ENCODE measurements at places on chromosomes 7 and 10.

- no peaks in the 10 kb centered on the region for H3K27me3 ChIP-seq
- DNase-seq = no peak
- H3K36me3 ChIP-seq = no peaks in the 10 kb centered on the region
- H3K4me1 ChIP-seq = no peaks in the 10 kb centered on the region
- H3K4me3 ChIP-seq = no peak overlapping the region
These were observed 63.6 kb upstream of the FZD8 start for GRCh38 chr10:35705671-35706070.

- no peaks in the 10 kb centered on the region for H3K36me3 ChIP-seq
- H3K27ac ChIP-seq = no peak overlapping the region
- no peak for DNase-seq
- no peaks in the 10 kb centered on the region for H3K27me3 ChIP-seq
These were observed 39.5 kb downstream of the EBF3 start for GRCh38 chr10:129924375-129925085.

DNA sequence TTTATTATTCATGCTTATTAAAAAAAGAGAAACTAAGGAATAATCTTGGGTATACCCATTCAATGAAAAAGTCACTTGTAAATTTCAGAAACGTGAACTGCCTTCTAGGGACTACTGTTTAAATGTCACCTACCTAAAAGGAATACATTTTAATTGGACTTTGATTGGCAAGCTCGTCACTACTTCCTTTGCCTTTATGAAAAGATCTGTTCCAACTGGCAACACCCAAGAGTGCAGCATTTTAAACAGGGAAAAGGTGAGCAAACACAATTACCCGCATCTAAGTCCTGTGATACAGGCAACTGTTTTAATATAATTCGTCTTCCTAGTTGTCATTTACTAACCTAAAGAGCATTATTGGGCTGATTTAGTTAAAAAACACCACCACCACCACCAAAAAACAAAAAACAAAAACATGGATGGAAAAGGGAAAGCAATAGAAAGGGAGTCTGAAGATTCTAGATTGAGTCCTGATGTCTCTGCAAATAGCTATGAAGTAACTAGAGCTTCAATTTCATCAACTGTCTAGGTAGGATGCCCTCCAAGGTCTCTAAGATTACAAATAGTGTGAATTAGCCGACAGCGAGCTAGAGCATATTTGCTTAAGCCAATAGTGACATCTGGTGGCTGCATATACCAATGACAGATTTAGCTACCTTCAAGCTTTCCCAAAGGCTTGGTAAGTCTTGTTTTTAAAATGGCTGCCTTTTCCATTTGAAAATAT lies 33.8 kb upstream of the ICA1 start:
- no peaks in the 10 kb centered on the region for H3K27me3 ChIP-seq
- no peaks in the 10 kb centered on the region for H3K4me1 ChIP-seq
- no peak overlapping the region for H3K4me3 ChIP-seq
- no peaks in the 10 kb centered on the region for H3K36me3 ChIP-seq
- DNase-seq = peak; percentile 58

GRCh38 chr7:1725766-1726630 lies 55.9 kb downstream of the ELFN1 start:
- H3K4me3 ChIP-seq = no peak overlapping the region
- DNase-seq = no peak
- no peaks in the 10 kb centered on the region for H3K27me3 ChIP-seq
- no peak overlapping the region for H3K27ac ChIP-seq

GRCh38 chr7:87316846-87317552 lies 28.5 kb upstream of the CROT start:
- H3K27ac ChIP-seq = no peak overlapping the region
- no peak for DNase-seq
- no peak overlapping the region for H3K4me3 ChIP-seq

DNA sequence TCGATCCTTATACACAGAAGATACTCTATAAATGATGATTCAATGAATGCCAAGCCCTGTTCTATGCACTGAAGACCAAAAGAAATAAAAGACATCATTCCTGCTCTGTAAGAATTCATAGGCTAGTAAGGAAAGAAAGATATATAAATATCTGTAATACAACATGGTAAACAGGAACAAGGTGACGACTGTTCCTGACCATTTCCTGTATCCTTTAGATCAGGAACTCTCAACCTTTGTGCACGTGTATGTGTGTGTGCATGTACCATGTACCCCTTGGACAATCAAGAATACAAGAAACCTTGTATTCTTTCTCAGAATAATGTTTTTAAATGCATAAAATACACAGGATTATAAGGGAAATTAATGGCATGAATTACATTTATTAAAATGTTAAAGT lies 7.3 kb upstream of the HK1 start:
- H3K36me3 ChIP-seq = peaks cover 9% of the 10 kb centered on the region
- H3K4me3 ChIP-seq = no peak overlapping the region
- H3K27me3 ChIP-seq = no peaks in the 10 kb centered on the region

DNA sequence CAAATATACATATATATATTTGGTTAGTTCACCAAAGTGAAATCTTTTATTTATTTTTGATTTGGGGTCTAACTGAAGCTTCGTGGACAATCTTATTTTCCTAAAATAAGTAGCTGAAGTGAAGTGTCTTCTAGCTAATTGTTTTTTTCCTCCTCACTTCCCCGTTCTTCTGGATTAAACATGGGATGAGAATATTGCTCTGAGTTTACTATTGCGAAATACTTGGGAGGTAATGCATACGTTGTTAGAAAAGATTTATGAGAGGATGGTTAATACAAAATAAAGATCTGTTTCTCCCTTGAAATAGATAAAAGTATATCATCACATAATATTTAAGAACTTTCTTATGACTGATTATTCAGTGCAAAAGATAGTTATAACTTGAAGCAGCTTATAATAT lies 228.3 kb upstream of the TPK1 start:
- no peak overlapping the region for H3K4me3 ChIP-seq
- H3K4me1 ChIP-seq = no peaks in the 10 kb centered on the region
- H3K27ac ChIP-seq = no peak overlapping the region
- H3K27me3 ChIP-seq = no peaks in the 10 kb centered on the region

GRCh38 chr10:78321000-78321399 lies 287.3 kb downstream of the RPS24 start:
- H3K27me3 ChIP-seq = no peaks in the 10 kb centered on the region
- H3K27ac ChIP-seq = no peak overlapping the region
- no peaks in the 10 kb centered on the region for H3K4me1 ChIP-seq

DNA sequence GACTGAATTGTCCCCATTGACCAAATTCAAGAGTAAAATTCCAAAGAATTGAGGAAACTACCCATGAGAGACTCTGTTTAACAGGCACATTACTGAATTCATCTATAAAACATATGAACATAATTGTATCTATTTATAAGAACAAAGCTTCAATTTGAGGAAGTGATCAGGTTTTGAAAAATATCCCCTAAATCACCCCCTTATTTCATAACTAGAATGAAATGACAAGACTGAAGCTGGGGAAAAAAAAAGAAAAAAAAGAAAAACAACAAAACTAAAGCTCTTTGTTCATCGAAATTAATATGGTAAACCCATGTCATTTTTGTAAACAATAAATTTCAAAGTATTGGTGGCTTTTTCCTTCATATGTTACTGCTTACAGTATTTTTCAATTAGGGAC lies 184.9 kb upstream of the SEMA3A start:
- H3K27me3 ChIP-seq = no peaks in the 10 kb centered on the region
- no peak overlapping the region for H3K4me3 ChIP-seq
- no peaks in the 10 kb centered on the region for H3K36me3 ChIP-seq
- no peak overlapping the region for H3K27ac ChIP-seq
- H3K4me1 ChIP-seq = no peaks in the 10 kb centered on the region

DNA sequence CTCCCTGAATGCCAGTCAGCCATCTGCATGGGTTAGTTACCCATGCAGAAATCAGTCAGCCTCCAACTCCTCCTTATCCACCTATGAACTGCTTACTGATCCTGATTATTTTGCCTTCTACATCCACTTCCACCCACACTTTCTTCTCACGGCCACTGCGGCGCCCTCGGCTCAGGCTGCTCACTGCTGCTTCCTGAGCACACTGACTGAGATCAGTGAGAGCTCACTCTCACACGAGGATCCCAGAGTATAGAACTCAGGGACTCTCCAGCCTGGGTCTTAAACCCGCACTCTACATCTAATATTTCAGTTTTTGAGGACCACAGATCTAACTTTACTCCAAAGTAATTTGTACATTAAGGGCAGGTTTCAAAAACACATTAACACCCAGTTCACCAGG lies 64.4 kb downstream of the GRB10 start:
- no peak overlapping the region for H3K4me3 ChIP-seq
- no peaks in the 10 kb centered on the region for H3K27me3 ChIP-seq
- H3K4me1 ChIP-seq = no peaks in the 10 kb centered on the region
- no peak for DNase-seq
- no peak overlapping the region for H3K27ac ChIP-seq
- H3K36me3 ChIP-seq = no peaks in the 10 kb centered on the region

DNA sequence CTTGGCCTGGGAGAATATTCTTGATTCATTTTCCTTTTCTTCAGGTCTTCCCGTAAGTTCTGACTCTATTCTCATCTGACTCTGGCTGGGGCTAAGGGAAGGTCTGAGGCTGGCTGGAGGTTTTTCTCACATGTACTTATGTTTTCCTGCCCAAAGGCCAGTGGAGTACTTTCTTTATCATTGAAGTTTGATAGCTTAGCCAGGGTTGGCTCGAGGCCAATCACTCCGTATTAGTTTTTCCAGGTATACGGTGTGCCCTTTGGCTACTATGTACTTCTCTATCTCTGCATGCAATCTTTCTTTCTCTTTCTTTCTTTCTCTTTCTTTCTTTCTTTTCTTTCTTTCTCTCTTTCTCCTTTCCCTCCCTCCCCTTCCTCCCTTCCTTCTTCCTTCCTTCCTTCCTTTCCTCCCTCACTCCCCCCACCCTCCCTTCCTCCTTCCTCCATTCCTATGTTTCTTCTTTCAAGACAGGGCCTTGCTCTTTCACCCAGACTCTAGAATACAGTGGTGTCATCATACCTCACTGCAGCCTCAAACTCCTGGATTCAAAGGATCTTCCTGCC lies 26.8 kb upstream of the VKORC1L1 start:
- H3K36me3 ChIP-seq = no peaks in the 10 kb centered on the region
- no peaks in the 10 kb centered on the region for H3K27me3 ChIP-seq
- no peak overlapping the region for H3K4me3 ChIP-seq
- H3K4me1 ChIP-seq = no peaks in the 10 kb centered on the region
- no peak overlapping the region for H3K27ac ChIP-seq

- H3K27ac ChIP-seq = no peak overlapping the region
- H3K36me3 ChIP-seq = no peaks in the 10 kb centered on the region
- DNase-seq = no peak
- H3K4me1 ChIP-seq = no peaks in the 10 kb centered on the region
- no peak overlapping the region for H3K4me3 ChIP-seq
These were observed 104.6 kb downstream of the WDR37 start for GRCh38 chr10:1160561-1161314.

GRCh38 chr10:16656895-16657294 lies 135.2 kb upstream of the C1QL3 start:
- no peaks in the 10 kb centered on the region for H3K27me3 ChIP-seq
- no peak overlapping the region for H3K4me3 ChIP-seq
- no peaks in the 10 kb centered on the region for H3K36me3 ChIP-seq

- DNase-seq = peak; percentile 24
- H3K4me1 ChIP-seq = peaks cover 20% of the 10 kb centered on the region
- peaks cover 13% of the 10 kb centered on the region for H3K27me3 ChIP-seq
These were observed at the start of gene KCNH2 for GRCh38 chr7:150978126-150978789. TSS of gene KCNH2 (minus strand) at chr7:150978321. CDS start at chr7:150977913, 408 bp downstream.

- peaks cover 3% of the 10 kb centered on the region for H3K27me3 ChIP-seq
- DNase-seq = no peak
- H3K27ac ChIP-seq = no peak overlapping the region
- H3K36me3 ChIP-seq = no peaks in the 10 kb centered on the region
- no peak overlapping the region for H3K4me3 ChIP-seq
These were observed 131.5 kb upstream of the PFKP start for GRCh38 chr10:2935647-2936386.

GRCh38 chr7:39623047-39623731 lies at the start of gene RALA:
TSS of gene RALA (plus strand) at chr7:39623572. CDS start at chr7:39686668, 63,096 bp downstream.
- DNase-seq = peak; percentile 78
- peak within 1 kb of the TSS; percentile 77 for H3K4me3 ChIP-seq
- peaks cover 26% of the 10 kb centered on the region for H3K4me1 ChIP-seq
- no peaks in the 10 kb centered on the region for H3K27me3 ChIP-seq
- H3K36me3 ChIP-seq = peaks cover 3% of the 10 kb centered on the region

- no peaks in the 10 kb centered on the region for H3K36me3 ChIP-seq
- DNase-seq = no peak
- H3K27me3 ChIP-seq = no peaks in the 10 kb centered on the region
- H3K4me3 ChIP-seq = no peak overlapping the region
- H3K4me1 ChIP-seq = no peaks in the 10 kb centered on the region
These were observed 203.9 kb upstream of the PLPP4 start for GRCh38 chr10:120253131-120253530.

DNA sequence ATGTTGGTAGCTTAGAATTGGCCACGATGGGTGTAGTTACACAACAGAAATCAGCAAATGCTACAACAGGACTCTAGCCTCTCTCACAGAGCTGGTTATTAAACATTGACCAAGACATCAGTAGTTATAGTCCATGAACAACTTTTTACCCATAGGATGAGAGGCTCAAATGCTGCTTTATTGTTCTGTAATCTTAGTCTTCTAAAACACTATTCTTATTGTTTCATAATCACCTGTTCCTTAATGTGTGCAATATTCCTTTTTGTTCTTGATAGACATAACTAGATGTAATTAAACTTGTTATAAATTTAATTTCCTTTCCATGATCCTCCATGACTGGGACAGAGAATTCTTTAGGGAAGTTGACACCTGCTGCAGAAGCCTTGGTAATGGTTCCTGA lies 356.9 kb downstream of the EXOC4 start:
- no peaks in the 10 kb centered on the region for H3K27me3 ChIP-seq
- no peak for DNase-seq
- no peaks in the 10 kb centered on the region for H3K36me3 ChIP-seq
- H3K4me1 ChIP-seq = no peaks in the 10 kb centered on the region
- no peak overlapping the region for H3K27ac ChIP-seq

- H3K36me3 ChIP-seq = no peaks in the 10 kb centered on the region
- H3K4me3 ChIP-seq = no peak overlapping the region
- H3K4me1 ChIP-seq = no peaks in the 10 kb centered on the region
- H3K27me3 ChIP-seq = no peaks in the 10 kb centered on the region
These were observed 224.1 kb downstream of the AUTS2 start for GRCh38 chr7:69822386-69822785.

DNA sequence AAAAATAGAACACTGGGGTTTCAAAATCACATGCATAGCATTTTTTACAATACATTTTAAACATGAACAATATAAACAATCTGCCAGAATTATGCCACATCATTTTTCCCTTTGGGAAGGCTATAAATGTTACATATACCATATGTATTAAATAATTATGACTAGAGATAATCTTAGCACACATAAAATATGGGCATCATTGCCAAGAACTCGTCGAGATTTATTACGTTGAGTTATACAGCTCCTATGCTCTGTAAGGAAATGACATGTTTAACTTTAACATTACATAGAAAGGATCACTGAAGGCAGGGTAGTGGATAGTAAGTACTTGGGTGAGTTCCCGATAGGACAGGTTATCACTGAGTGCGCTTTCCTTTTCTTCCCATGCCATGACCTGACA lies 267.8 kb downstream of the PARD3 start:
- H3K36me3 ChIP-seq = no peaks in the 10 kb centered on the region
- no peak overlapping the region for H3K27ac ChIP-seq
- no peak for DNase-seq
- no peaks in the 10 kb centered on the region for H3K27me3 ChIP-seq
- H3K4me1 ChIP-seq = no peaks in the 10 kb centered on the region

GRCh38 chr10:3852147-3852904 lies 67.3 kb upstream of the KLF6 start:
- H3K4me3 ChIP-seq = no peak overlapping the region
- H3K4me1 ChIP-seq = peaks cover 5% of the 10 kb centered on the region
- H3K27me3 ChIP-seq = no peaks in the 10 kb centered on the region
- no peak overlapping the region for H3K27ac ChIP-seq
- H3K36me3 ChIP-seq = no peaks in the 10 kb centered on the region

Measured in naive thymus-derived CD4-positive, alpha-beta T cell (primary cell).